ENCODE measurements at places on chromosomes 3 and 15. TPM values are rescaled to one million over a fixed set of nuclear protein-coding genes. Genes with fewer than 3 reads are reported as not detected.

DNA sequence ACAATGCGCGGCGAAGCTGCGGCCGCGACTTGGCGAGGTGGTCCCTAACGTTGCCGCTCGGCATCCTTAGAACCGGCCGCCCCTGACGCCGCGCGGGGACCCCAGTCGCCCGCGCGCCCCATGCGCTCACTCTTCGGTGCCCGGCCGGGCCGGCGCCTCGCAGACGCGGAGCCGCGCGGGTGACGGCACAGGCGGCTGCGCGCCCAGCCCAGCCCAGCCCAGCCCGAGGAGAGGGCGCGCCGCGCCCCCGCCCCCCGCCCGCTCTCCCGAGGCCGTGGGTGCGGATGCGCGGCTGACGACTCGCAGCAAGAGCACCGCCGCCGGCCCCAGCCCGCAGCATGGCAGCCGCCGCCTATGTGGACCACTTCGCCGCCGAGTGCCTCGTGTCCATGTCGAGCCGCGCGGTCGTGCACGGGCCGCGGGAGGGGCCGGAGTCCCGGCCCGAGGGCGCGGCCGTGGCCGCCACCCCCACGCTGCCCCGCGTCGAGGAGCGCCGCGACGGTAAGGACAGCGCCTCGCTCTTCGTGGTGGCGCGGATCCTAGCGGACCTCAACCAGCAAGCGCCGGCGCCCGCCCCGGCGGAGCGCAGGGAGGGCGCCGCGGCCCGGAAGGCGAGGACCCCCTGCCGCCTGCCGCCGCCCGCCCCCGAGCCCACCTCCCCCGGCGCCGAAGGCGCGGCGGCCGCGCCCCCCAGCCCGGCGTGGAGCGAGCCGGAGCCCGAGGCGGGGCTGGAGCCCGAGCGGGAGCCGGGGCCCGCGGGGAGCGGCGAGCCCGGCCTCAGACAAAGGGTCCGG lies 437 bp downstream of the KLF13 start:
- no peak for DNase-seq

DNA sequence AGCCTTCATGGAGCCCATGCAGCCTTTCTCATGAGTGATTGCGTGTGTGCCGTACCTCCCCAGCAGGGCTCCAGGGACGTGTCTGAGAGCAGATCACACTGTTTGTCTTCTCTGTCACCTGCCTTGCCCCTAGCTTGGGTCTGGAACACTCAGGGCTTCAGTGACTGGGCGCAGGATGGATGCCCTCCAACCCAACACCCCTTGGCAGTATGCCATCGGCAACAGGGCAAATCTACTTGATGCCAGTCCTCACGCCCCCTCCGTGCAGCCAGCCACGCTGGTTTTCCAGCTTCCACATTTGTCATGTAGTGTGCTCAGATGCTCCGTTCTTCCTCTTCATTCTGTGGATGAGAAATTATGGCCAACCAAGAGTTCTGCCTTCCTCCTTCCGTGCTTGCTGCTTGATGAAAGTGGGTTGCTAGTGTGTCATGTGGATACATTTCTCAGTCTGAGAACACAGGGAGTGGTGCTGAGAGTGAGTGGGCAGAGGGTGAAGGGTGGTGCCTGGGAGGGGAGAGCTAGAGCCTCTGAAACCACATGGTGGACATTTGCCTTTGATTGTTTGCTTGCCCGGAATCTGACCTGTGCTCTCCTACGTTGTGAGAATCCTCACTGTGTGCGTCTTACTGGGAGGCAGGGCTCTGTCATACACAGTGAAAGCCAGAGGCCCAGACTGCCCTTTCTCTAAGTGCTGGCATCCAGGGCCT lies 97.2 kb downstream of the FAM43A start:
- no peak for DNase-seq

GRCh38 chr3:47151836-47152235 lies 12.1 kb downstream of the SETD2 start:
- no peak for DNase-seq

DNA sequence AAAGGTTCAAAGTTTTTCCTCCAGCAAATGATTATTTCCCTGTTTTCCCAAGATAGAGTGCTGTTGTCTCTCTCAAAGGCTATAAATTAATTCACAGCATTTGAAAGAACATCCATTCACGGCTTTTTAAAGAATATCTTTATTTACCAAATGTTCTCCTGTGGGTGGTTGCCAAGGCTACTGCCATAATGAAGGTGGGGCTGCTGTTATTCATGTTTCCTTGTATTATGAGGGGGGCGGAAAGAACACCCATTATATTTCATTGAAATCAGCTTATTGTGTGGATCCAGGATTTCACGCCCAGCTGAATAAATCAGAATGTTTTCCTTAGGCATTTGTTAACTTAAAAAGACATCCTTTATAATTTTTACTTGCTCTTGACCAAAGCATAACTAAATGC lies 10.1 kb downstream of the SRP14 start:
- DNase-seq: no peak

- DNase-seq: no peak
Observed at GRCh38 chr3:42649783-42650182, 3.7 kb upstream of the ZBTB47 start.

- no peak for DNase-seq
Observed at GRCh38 chr3:29972320-29972993, 633.9 kb upstream of the TGFBR2 start.

GRCh38 chr3:98259707-98260106 lies 4.3 kb upstream of the OR5H6 start:
- DNase-seq: no peak

- no peak for DNase-seq
Observed at GRCh38 chr15:84889991-84890669, 5.7 kb downstream of the SLC28A1 start.

DNA sequence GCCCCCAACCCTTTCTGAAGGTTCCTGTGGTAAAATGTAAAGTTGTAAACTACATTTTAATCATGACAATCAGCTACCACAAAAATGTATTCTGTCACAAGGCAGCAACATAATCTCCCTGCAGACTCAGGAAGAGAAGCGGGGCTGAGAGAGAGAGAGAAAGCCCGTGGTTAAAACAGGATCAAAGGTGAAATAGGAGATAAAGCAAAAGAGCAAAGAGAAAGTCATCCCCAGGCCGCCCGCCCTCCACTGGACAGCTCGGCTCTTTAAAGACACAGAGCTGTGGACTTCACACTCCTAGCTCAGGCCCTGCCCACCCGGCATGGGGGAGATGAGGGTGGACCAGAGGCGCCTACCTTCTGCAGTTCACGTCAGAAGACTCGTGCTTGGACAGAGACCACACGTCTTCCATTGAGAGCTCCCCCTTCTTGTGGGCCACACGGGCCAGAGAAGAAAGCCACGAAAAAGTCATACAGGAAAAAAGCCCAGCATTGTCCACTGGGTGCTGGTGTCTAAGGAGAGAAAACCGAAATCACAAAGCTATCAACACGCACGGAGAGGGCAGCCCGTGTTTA lies 29.4 kb downstream of the ABCC5 start:
- no peak for DNase-seq

GRCh38 chr15:78714890-78715289 lies 73.9 kb upstream of the CHRNB4 start:
- DNase-seq: no peak

GRCh38 chr3:127396473-127396872 lies 108.6 kb upstream of the PRR20G start:
- DNase-seq: no peak

- DNase-seq: no peak
Observed at GRCh38 chr15:33098094-33099058, 96.1 kb downstream of the FMN1 start.

GRCh38 chr15:77717333-77717990 lies 84.8 kb upstream of the LINGO1 start:
- DNase-seq: no peak

GRCh38 chr3:42704136-42704841 lies 1.7 kb upstream of the HHATL start:
- DNase-seq: no peak

GRCh38 chr3:58246148-58247047 lies 8.8 kb downstream of the ABHD6 start:
- no peak for DNase-seq

DNA sequence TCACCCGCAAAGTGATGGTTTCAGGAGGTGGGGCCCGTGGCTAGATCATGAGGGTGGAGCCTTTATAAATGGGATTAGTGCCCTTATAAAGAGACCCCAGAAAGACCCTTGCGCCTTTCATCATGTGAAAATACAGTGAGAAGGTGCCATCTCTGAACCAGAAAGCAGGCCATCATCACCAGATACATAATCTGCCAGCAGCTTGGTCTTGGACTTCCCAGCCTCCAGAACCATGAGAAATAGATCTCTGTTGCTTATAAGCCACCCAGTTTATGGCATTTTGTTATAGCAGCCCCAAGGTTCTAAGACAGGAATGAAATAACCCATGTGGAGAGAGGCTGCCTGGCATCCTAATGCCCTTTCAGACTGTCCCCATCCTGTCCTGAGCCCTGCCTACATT lies 127.8 kb upstream of the SMAD3 start:
- no peak for DNase-seq

DNA sequence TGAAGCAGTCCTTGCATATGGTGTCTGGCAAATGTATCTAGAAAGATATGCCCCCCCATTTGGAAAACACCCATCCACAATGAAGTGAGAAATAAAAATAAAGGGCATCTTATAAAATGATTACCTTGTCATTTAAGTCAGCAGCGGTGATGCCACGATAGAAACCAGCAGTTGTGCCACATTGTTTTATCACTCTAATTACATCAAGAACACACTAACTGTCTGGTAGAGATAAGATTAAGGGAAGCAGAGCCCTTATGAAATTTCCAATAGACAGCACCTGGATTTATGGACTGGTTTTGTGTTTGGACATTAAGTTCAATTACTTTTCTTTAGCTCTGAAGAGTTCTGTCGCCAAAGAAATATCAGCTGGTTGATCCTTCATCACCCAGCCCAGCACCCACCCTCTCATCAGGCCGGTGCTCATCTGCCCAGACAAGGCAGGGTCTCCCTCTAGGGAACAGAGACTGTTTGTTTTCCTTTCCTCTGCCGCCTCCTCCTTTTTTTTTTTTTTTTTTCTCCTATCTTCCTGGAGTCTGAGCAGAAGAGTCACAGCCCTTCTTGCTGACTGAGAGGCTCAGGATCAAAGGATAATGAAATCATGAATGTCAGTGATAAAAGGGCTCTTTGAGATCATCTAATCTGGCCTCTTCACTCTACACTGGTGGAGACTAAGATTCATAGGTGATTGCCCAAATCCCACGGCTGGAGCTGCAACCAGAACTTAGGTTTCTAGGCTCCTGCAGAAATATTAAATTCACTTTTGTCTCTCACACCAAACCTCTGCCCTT lies 464.1 kb downstream of the NTRK3 start:
- DNase-seq: no peak

DNA sequence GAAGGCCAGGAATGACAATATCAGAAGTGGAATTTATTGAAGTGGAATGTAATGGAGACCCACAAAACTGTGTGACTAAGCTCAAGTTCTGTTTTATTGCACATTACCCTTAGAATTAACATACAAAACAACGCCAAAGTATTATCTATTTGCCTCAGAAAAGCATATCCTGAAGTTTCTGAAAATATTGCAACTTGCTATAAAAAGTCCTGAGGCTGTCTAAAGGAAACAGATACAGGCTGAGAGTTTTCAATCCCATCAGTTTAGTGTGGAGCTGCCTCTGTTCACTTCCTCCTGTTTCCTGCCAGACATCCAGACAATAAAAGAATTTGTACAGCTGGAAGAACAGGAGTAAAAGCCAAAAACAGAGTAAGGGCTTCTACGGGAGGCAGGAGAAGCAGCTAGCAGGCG lies 108.8 kb downstream of the FBN1 start:
- DNase-seq: no peak

- no peak for DNase-seq
Observed at GRCh38 chr3:192917028-192917403, 640 bp downstream of the MB21D2 start.

DNA sequence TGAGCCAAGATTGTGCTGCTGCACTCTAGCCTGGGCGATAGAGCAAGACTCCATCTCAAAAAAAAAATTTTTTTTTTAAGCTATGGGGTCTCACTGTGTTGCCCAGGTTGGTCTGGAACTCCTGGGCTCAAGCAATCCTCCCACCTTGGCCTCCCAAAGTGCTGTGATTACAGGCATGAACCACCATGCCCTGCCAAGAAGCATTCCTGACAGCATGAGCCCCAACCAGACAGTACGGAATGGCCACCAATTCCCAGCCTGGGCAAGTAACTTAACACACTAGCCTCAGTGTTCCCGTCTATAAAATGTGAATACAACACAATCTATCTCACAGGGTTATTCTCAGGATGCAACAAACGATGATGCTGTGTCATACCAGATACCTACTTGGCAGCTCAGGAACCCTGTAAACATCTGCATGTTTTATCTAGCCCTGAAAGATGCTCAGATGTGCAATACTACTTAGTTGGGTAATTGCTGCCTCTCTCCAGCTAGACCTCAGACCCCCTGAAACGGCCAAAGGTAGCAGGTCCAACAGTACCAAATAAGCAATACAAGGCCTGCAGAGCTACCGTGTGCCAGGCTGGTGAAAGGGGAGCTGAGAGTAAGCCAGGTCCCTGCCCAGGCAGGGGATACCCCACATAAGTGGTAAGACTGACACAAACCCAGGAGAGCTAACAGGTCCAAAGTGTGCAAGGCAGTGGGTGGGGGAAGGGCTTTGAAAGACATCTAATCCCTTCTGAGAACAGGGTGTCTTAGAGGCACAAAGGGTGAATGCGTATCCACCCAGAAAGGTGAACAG lies 1.9 kb downstream of the TKT start:
- no peak for DNase-seq

DNA sequence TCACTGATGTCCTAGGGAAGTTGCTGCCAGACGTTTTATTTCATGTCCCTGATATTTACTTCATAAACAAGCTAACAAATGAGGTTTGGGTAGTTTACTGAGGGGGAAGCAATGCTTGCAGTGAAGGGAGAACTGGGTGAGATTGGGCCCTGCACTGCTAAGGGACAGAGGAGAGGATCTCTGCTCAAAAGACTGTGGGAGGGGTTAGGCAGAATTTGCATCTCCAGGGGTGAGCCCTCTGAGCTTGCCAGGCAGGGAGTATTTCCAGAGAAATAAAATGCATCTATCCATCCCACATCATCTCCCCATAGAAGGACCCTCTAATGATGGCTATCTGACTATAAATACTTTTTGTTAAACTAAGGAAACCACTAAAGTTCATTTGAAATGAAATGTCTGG lies 215.6 kb downstream of the CBLB start:
- no peak for DNase-seq

The USF3 gene
- 41.8 TPM for total RNA-seq

The ONECUT1 gene
- not detected for total RNA-seq

The PROK2 gene
- 0.54 TPM for total RNA-seq

The CLCN2 gene
- 8.2 TPM for total RNA-seq

The CKMT1B gene
- not detected for total RNA-seq

The CCDC9B gene
- total RNA-seq: 4.4 TPM

Data from natural killer cell (primary cell).